Stimulated activated CD4-positive, alpha-beta T cell treated with anti-CD3 and anti-CD28 coated beads, Interleukin-12 subunit alpha, Interleukin-12 subunit beta, amount 100 ng/mL, for 24 hours (primary cell): ENCODE measurements at places on chromosomes 1 and 21.

DNA sequence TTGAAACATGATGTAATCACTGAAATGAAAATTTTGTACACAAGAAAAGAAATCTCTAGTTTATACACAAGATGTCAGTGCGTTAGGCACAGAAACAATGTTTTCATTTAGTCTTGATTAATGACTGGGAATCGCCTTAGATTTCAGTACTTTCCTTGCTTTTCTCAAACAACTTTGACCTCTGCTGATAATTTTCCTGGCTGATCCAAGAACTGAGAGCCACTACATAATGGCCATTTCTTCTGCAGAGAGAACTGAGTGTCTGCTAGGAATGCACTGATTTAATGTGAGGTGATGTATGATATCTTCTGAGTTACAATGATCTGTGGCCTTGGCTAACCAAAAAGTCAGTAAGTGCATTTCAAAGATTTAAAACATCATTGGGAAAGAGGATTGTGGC, 308.1 kb downstream of the CTH start:
- no peak for DNase-seq

DNA sequence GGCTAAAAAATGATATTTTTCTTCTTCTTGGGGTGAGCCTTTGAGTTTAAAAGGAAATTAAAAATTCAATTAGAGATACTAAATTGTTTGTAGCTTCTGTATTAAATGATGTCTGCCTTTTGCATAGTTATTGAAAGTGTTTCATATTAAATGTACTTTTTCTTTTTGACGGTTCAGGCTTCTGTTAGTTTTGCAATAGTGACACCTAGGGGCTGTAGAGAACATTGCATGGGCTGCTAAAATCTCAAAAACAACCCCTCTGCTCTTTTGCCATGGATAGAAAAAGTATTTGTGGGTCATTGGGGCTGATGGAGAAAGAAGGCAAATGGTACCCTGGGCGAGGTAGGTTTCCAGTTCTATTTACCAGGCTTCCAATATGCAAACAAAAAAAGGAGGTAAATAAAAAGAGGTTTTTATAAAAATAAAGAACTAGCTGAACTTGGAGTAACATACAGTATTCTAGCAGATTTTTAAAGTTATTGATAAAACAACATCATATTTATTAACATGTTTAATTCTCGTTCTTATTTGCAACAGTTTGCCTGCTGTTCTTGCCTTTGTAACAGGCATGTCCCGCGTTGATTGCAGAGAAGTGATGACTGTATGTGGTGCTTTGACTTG, 115.4 kb upstream of the HOOK1 start:
- no peak for DNase-seq

DNA sequence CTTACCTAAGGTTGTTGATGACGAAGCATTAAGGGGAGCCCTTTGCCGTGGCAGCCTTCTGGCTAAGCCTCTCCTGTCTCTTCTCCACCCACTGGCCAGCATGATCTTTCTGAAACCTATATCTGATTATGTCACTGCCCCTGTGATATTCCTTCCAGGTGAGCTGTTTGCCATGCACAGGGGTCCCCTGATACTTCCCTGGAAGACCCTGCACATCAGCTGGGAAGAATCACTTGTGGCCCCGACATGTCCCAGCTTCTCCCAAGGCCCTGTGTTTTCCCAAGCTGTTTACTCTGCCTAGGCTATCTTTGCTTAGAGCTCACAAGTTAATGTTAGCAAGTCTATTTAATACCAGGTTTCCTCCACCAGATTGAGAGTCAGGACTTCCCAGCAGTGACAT, 12.3 kb downstream of the RD3 start:
- DNase-seq, result no peak

GRCh38 chr1:32055416-32055815, 17.3 kb upstream of the TMEM39B start:
- DNase-seq, result no peak

DNA sequence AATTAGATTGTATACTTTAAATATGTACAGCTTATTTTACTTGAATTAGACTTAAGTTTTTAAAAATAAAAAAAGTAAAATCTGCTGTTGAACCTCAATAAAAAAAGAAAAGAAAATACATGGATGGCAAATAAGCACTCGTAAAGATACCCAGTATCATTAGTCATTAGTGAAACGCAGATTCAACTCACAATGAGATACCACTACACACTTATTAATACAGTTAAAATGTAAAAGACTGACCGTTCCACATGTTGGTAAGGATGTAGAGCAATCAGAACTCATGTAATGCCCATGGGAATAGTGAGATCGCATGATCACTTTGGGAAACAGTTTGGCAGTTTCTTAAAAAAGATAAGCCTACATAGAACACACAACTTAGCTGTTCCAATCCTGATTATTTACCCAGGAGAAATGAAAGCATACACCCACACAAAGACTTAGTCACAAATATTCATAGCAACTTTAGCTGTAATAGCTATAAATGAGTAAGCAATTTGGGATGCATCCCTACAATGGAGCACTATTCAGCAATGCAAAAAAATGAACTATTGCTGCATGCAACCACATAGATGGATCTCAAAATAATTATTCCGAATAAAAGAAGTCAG, 7.3 kb downstream of the SH2D1B start:
- no peak for DNase-seq

GRCh38 chr1:222777463-222777862, 37.4 kb upstream of the DISP1 start:
- DNase-seq, result no peak

GRCh38 chr1:64834734-64835133, 89.9 kb downstream of the RAVER2 start:
- DNase-seq, result no peak
